Stimulated activated CD8-positive, alpha-beta memory T cell treated with anti-CD3 and anti-CD28 coated beads, Interleukin-7, amount 100 ng/mL, for 48 hours (primary cell): ENCODE measurements at places on chromosomes 12 and 14.

DNA sequence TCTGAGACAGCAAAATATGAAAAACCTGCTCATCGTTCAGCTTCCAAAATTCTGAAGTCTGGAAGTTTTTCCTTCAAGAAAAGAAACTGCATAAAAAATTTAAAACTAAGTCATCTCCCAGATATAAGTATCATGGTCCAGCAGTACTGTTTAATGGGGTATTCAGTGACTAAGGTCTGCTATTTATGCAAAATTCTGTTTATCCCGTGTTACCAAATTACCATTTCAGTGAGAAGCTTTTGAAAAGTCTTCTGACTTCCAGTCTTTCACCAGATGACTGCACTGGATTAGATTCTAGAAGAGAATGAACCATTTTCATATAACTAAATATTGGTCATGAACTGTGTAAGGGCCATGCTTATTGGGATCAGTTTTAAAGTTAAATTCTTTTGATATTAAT is 67.9 kb downstream of the TMEM260 start:
- DNase-seq: no peak

DNA sequence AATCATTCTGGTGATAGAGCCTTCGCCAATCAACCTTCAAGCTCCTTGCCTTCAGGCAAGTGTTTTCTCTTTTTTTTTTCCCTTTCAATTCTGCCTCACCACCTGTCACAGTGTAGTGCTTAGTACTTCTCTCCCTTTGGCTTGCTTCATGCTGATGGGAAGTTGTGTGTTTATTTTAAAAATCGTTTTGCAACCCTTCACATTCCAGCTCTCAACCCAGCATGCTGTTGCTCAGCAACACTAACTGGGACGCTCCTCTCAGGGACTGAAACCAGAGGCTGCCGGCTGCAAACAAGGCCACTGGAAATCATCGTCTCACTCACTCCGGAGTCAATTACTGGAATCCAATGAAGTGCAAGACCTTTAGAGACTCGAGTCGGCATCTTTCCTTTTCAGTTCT is 342.7 kb downstream of the PRKD1 start:
- DNase-seq: no peak

GRCh38 chr12:52014567-52015530 is 8.1 kb downstream of the TAMALIN start:
- DNase-seq: no peak

- DNase-seq: no peak
Observed at GRCh38 chr14:22252686-22253085, 336.3 kb downstream of the DAD1 start.

- peak; percentile 8 for DNase-seq
Observed at GRCh38 chr12:188910-189621, 24.9 kb downstream of the SLC6A12 start.

DNA sequence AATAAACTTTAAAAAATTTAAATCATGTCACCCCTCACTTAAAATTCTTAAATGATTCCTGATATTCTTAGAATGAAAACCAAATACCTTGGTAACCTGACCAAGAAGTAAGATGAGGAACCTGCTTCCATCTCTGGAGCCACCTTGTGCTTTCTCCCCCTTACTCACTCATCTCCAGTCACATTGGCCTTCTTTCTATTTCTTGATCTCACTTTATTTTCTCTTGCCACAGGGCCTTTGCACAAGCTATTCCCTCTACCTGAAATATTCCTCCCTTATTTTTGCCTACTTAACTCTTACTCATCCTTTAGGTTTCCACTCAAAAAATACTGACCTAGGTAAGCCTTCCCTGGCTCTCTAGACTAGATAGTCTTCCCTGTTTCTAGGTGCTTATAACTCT is 5.1 kb downstream of the ZCRB1 start:
- DNase-seq: no peak

DNA sequence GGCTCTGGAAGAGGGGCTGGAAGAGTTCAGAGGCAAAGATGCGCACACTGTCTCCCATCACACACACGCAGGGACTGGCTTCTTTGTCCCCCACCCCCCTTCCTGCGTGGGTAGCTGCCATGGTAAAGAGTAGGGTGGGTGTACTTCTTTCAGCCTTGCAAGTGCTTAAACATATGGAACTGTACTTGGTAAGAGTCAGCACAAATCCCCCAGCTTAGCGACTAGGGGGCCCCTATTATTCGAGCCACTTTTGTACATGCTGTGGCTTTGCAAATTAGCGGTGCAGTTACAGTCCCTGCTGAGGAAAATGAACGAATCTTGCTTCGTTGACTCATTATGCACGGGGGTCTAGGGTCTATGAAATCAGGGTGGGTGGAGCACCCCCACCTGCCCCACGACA is 123.8 kb downstream of the AACS start:
- DNase-seq: no peak

DNA sequence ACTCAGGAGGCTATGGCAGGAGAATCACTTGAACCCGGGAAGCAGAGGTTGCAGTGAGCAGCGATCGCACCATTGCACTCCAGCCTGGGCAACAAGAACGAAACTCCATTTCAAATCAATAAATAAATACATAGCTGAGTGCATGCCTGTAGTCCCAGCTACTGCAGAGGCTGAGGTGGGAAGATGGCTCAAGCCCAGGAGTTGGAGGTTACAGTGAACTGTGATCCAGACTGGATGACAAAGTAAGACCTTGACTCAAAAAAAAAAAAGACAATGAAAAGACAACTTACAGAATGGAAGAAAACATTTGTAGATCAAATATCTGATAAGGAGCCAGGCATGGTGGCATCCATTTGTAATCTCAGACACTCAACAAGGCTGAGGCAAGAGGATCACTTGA is 27.6 kb downstream of the ZFYVE1 start:
- DNase-seq: no peak

- DNase-seq: no peak
Observed at GRCh38 chr14:91331721-91332120, 85.9 kb downstream of the CCDC88C start.

DNA sequence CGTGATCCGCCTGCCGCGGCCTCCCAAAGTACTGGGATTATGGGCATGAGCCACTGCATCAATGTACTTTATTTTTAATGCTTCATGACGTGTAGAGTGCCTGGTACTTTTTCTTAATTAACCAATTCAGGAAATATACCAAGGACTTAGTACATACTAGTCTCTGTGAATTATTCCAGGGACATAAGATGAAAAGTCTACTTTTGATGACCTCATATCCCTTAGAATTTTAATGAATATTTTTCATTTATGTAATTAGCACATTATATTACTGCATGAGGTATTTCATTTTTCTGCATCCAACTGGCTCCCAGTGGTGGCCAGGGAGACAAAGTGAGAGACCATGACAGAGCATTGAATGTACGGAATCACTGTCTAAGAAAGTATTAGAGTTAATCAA is 577.7 kb upstream of the NOVA1 start:
- DNase-seq: no peak

DNA sequence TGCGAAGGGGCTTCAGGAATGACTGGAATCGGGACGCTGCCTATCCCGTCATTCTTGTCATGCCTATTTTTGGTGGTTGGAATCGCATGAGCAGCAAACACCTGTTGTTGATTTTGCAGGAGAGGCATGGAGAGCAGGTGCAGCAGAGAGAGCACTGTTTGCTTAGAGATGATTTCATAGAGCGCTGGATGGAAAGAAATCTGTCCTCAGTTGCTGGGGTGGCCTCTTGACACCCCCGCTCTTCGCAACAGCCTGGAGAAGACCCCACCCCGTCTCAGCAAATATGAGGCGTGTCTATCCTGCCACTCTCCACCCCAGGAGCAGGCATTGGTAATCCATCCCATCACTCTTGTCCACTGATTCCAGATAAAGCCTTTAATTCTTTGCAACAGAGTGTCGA is 19.3 kb upstream of the NCOR2 start:
- DNase-seq: no peak

DNA sequence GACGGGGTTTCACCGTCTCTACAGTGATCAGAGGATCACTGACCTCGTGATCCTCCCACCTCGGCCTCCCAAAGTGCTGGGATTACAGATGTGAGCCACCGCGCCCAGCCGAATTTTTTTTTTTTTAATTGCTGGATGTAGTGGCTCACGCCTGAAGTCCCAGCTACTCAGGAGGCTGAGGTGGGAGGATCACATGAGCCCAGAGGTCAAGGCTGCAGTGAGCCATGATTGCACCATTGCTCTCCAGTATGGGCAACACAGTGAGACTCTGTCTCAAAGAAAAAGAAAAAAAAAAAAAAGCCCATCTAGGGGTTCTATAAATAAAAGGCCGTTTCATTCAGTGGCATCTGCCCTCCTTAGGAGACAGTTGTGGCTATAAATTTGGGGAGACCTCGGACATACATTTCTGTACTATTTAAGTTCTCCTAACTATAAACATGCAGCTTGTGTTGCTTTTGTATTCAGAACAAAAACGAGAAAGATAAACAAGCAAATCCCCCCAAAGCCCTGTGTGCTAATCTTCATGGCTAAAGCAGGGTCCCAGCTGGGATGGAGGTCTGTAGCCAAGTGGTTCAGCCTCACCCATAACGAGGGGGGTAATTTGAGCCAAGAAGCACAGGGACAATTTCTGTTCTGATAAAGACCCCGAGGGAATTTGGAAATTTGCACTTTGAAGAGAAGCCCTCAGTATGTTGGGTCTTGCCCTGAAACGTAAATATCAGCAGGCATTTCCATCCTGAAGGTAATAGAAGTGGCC is 35.0 kb upstream of the BCL7A start:
- DNase-seq: no peak

GRCh38 chr12:27367078-27367477 is 34.4 kb downstream of the BMAL2 start:
- DNase-seq: no peak

GRCh38 chr14:44663136-44663535 is 156.1 kb upstream of the FSCB start:
- no peak for DNase-seq

DNA sequence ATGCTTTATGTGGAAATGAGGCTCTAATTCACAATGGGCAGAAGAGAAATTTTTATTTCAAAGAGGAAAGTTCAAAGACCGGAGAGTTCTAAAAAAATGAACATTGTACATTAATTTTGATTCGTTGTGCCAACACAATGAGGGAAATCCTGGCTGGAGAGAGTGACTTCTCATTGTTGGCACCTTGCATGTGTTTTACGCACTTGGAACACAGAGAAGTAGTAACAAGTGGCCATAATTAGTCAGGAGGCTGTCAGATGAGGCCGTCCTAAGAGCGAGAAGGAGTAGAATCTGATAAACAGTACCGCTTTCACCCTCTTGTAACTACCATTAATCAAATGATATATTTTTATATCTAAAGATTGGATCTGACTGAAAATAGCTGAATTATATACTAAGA is 6.9 kb downstream of the LMO3 start:
- no peak for DNase-seq

DNA sequence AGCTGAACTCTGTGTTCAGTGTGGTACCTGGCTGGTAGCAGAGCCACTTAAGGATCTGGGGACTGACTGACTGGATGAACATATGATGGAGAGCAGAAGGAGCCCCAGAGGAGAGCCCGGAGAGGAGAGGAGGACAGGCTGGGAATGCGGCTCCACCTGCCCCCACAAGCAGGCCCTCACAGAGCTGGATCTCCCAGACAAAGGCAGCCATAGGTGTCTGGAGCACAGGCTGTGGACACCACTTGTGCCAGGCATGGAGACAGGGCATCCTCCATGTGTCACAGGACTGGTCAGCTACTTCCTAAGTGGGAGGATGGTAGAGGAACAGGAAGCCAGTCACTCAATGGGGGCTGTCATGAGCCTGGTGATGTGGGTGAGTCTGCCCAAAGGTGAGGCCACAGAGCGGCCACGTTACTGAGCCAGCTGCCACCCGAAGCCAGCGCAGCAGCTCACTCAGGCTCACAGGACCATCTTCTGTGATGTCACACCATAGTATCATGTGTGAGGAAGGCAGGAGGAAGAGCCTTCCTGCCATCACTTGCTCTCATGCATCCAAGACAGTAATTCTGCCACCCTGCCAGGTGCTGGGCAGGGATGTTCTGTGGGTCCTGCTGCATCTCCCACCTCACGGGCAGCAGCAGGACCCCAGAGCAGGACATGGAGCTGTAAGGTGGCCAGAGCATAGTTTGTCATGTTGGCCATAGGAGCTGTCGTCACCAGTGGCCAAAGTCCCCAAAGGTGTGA is 72.1 kb downstream of the PRIMA1 start:
- no peak for DNase-seq

DNA sequence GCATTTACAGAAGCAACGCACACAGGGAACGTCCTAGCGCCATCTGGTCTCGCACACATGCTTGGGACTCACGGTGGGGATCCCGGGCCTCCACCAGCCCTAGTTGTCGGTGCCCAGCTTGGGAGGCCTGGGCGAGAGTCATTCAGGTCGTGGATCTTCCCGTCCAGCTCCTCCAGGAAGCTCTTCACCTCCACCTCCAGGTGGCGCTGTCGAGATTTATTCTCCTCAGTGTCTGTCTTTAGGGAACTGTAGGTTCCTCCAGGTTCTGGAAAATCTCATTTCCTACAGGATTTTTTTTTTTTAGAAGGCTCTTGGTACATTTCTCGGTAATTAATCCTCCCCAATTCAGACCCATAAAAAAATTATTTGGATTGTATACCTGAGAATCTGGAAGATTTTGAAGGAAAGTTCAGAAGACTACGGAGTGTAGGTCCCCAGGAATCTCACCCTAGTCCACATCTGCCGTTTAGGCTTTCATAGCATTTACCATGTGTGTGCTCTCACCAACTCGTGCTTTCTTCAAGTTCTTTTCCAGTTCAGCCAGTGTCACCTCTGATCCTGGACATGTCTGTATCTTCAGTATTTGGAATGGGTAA is 910.0 kb downstream of the TMEM121 start:
- peak; percentile 30 for DNase-seq

- DNase-seq: no peak
Observed at GRCh38 chr14:50410921-50411320, 14.2 kb upstream of the CDKL1 start.

DNA sequence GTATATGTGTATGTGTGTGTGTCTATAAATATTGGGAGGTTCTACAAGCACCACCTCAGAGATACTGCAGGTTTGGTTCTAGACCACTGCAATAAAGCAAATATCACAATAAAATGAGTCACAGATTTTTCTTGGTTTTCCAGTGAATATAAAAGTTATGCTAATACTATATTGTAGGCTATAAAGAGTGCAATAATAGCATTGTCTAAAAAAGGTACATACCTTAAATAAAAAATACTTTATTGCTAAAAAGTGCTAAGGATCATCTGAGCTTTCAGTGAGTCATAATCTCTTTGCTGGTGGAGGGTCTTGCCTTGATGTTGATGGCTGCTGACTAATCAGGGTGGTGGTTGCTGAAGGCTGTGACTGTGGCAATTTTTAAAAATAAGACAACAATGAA is 111.1 kb downstream of the VEZT start:
- DNase-seq: no peak

- DNase-seq: peak; percentile 68
Observed at GRCh38 chr14:68977718-68978171, 1.4 kb downstream of the ACTN1 start.

GRCh38 chr14:92959189-92959531 is 36.2 kb downstream of the CHGA start:
- no peak for DNase-seq

DNA sequence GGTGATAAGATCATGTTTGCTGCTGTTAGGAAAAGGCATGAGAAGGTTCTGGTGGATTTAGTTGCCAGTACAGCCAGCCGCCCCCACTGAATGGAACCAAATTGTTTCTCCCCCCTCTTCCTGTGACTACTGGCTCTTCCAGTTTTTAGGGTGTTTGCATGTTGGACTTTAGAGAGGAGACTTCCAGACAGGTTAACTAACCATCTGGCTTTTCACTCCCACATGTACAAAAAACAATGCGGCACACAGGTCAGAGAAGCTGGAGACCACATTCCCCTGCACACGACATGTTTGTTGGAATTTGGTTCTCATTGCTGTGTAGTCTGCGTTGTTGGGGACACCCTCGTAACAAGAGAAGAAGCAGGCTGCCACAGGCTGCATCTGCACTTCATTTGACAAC is 103.9 kb upstream of the TMEM132C start:
- DNase-seq: no peak
